Iris pigment epithelial cell (primary cell): ENCODE measurements at places on chromosomes 6 and 20.

GRCh38 chr20:62370807-62371587, 3.9 kb upstream of the LAMA5 start:
- DNase-seq = no peak

GRCh38 chr20:4469910-4470309, 251.8 kb upstream of the PRND start:
- no peak for DNase-seq

DNA sequence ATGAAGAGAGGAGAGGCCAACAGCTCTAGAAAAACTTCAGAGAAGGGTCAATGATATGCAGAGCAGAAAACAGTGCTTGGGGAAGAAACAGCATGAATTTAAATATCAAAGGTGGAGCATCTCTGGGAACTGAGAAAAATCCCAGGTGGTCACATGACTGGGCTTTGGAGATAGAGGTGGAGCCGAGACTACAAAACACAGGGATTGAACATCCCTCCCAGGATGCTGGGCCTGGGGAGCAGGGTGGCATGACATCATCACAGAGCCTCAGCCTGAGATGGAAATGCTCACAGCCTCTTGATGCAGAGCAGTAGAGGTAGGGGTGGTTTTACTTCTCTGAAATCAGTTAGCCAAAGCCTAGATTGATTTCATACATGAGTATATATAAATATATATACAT, 529.5 kb downstream of the PRKN start:
- DNase-seq = no peak

DNA sequence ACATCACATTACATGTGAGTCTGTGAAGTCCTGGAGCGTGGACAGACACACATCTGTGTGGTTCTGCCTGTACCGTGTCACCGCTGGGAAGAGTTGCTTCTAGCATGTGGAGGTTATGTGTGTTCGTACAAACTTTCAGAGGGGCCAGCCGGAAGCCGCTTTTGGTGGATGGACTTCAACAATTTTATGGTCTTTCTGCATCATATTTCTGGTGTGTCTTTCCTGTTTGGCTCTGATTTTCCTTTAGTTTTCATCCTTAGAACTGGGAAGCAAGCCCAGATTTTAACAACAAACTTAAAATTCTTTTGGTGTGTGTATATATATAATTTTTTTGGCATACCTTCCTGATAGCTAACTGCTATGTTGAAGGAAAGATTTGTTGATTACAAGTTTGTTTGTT, 71.2 kb downstream of the TIAM2 start:
- peak; percentile 34 for DNase-seq

GRCh38 chr6:39785281-39785680, 6.9 kb upstream of the DAAM2 start:
- DNase-seq = no peak

GRCh38 chr20:1891263-1892118, 3.7 kb upstream of the SIRPA start:
- no peak for DNase-seq

GRCh38 chr6:88807622-88808021, 155.8 kb downstream of the RNGTT start:
- no peak for DNase-seq

- peak; percentile 43 for DNase-seq
These were observed 4.5 kb downstream of the TP53INP2 start for GRCh38 chr20:34708621-34709043.

GRCh38 chr20:38181207-38181801, 16.2 kb upstream of the TGM2 start:
- no peak for DNase-seq

- no peak for DNase-seq
These were observed 251.2 kb downstream of the SLC24A3 start for GRCh38 chr20:19463597-19463996.

- DNase-seq = no peak
These were observed 5.9 kb downstream of the RPS6KA2 start for GRCh38 chr6:166621114-166621540.

- DNase-seq = peak; percentile 53
These were observed 82.7 kb upstream of the FABP7 start for GRCh38 chr6:122696853-122697252.

GRCh38 chr6:46217671-46218131, 46.9 kb upstream of the ENPP5 start:
- DNase-seq = no peak
